Suprapubic skin (tissue), 4 donors: ENCODE measurements at places on chromosomes 2 and 18. TPM values are rescaled to one million over a fixed set of nuclear protein-coding genes. Genes with fewer than 3 reads are reported as not detected.

GRCh38 chr2:202019689-202020450, 13.8 kb upstream of the FZD7 start:
- no peak for DNase-seq
- no peaks in the 10 kb centered on the region for H3K27me3 ChIP-seq
- H3K27ac ChIP-seq = no peak overlapping the region
- peaks cover 7% of the 10 kb centered on the region for H3K4me1 ChIP-seq
- H3K4me3 ChIP-seq = no peak overlapping the region
- no peaks in the 10 kb centered on the region for H3K36me3 ChIP-seq

REEP1 gene
- 0.34 TPM for total RNA-seq

DNA sequence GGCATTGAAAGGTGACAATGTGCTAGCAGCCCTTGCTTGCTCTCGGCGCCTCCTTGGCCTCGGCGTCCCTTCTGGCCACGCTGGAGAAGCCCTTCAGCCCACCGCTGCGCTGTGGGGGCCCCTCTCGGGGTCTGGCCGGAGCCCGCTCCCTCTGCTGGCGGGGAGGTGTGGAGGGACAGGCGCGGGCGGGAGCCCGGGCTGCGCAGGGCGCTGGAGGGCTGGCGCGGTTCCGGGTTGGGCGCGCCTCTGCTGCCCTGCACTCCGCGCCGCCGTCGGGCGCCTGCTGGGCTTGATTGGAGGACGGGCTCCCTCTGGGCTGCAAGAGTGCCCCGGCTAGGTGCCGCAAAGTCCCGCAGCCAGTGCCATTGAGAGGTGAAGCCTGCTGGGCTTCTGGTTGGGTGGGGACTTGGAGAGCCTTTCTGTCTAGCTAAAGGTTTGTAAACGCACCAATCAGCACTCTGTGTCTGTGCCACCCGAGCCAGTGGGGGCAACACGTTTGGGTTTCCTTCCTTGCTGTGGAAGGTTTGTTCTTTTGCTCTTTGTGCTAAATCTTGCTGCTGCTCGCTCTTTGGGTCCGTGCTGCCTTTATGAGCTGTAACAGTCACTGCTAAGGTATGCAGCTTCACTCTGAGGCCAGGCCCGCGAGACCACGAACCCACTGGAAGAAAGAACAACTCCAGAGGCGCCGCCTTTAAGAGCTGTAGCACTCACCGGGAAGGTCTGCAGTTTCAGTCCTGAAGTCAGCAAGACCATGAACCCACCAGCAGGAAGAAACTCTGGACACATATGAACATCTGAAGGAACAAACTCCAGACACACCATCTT, 14.8 kb upstream of the IMP4 start:
- no peaks in the 10 kb centered on the region for H3K36me3 ChIP-seq
- DNase-seq = no peak
- H3K4me1 ChIP-seq = peaks cover 11% of the 10 kb centered on the region
- no peak overlapping the region for H3K4me3 ChIP-seq
- no peak overlapping the region for H3K27ac ChIP-seq

AMER3 gene
- total RNA-seq = not detected
